ENCODE measurements at places on chromosomes 1 and 21.

- no peak for DNase-seq
Observed at GRCh38 chr1:240732390-240732789, 120.4 kb upstream of the GREM2 start.

GRCh38 chr1:112862753-112863426 is 93.1 kb downstream of the SLC16A1 start:
- no peak for DNase-seq

- DNase-seq = no peak
Observed at GRCh38 chr1:239815074-239815473, 276.6 kb upstream of the FMN2 start.

DNA sequence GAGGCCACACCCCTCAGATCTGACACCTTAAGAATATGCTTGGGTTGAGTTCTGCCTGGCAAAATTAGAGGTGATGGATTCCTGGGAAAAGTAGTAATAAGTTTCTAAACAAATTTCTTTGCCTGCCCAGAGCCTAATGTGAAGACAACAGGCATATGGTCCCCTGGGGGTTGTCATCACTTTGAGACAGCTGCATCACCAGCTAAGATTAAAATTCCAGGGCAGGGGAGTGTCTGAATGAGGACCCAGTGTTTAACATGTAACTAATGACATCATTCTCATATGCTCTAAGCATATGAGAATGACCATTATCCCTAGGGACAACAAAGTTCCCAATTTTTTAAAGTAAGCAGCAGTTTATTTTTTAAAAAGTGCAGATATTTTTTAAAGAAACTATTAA is 432.2 kb downstream of the PCP4 start:
- no peak for DNase-seq

GRCh38 chr1:77316006-77316405 is 34.2 kb downstream of the AK5 start:
- DNase-seq = no peak

DNA sequence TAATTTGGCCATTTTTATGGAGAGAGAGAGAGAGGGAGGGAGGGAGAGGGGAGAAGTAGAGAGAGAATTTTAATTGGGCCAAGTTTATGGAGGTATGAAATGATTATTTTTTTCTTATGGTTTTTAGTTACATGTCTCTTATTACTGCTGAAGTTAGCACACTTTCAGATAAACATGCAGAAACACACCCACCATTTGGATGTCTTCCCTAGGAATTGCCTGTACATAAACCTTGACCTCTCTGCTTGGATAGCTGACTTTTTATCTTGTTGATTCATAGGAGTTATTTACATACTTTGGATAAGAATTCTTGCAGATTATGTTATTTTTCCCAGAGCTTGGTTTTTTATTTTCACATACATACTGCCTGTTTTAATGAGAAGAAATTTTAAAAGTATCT is 310.2 kb upstream of the ADAMTS5 start:
- no peak for DNase-seq

DNA sequence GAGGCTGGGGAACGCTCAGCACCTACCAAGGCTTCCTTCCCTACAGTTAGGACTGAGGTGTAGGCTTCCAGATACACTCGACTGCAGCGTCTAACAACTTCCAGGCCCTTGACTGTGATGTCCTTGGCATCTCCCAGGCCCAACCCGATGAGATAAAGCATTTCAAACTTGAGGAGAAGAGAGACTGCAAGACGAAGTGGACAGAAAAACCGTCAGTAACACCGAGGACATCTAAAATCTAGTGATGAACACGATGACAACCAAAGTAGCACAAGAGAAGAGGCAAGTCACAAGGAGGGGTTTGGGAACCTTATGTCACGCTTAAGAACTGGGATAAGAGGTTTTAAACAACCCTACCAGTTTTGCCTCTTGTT is 314 bp downstream of the DPH5 start:
- DNase-seq = no peak

DNA sequence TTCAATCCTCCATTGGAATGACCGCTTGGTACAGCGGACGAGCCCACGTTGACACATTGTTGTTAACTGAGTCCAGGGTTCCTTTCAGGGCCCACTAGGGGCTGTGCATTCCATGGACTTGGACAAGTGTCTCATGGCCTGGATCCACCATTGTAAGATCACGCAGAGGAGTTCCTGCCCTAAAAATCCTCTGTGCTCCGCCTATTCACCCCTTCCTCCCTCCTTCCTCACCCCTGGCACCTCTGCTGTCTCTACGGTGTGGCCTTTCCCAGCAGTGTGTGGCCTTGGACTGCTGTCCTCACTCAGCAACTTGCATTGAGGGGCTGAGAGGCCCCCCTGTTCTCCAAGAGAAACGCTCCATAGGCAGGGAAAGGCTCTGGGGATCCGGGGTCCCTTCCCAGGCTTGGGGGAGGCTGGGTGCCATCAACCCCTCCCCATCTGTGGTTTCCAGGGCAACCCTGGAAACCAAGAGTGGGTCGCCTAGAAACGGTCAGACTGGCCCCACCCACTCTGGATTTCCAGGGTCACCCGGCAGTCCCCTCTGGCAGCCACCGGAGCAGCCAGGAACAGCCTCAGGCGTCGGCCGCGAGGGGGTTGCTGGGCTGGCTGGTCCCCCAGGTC is 50.9 kb downstream of the MEGF6 start:
- DNase-seq = no peak

DNA sequence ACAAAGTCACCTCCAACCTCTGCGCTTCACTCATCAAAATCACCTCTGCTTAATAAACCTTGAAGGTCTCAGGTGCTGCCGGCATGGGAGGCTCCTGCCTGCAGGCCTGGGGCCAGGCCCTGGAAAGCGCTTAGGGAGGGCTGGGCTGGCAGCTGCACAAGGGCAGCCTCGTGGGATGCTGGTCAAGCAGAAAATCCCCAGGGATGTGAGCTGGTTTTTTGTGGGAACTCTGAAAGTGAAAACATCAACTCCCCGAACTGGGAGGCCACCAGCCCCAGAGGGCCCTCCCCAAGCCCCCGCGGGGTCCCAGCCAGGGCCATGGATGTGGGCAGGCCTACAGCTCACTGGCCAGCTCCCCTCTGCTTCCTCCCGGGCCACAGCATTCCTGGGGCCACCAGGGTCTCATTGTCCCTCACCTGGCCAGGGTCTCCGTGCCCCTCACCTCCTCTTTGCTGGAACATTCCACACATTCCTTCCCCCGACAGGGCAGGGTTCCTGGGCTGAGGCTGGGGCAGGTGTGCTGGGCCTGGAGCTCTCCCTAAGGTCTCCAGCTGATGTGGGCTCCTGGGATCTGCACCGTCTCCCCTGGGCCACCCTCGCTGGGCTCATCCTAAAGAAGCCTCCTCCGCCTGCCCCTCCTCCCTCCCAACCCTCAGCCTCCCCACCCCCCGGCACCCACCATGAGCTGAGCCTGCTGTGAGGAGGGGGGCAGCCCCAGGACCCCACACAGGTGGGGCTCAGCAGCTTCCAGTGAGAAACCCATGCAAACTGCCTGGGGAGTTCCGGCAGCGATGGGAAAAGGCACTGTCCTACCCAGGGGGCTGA is 36.0 kb upstream of the POFUT2 start:
- DNase-seq = no peak

- no peak for DNase-seq
Observed at GRCh38 chr1:40898431-40898901, 36.3 kb upstream of the CITED4 start.

DNA sequence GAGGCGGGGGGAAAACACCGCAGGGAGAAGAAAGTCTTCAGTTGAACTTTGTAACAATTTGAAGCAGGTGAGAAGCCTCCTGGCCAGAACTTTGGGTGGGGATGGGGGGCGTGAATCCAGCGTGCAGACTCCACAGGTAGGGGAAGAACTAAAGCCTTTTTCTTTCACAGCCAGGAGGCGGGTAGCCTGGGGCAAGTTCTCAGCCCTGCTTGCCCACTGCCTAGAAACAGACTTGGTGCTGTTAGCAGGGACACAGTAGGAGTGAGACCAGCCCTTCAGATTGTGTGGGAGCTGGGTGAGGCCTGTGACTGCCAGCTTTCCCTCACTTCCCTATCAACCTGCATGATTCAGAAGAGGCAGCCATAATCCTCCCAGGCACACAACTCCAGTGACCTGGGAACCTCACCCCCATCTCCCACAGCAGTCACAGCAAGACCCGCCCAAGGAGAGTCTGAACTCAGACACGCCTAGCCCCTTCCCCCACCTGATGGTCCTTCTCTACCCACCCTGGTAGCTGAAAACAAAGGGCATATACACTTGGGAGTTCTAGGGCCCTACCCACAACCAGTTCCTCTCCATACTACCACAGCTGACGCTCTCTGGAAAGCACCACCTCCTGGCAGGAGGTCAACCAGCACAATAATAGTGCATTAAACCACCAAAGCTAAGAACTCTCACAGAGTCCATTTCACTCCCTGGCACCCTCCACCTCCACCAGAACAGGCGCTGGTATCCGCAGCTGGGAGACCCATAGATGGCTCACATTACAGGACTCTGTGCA is 83.5 kb upstream of the CDC42BPA start:
- no peak for DNase-seq

GRCh38 chr1:169588785-169589485 is 2.7 kb upstream of the F5 start:
- no peak for DNase-seq

- no peak for DNase-seq
Observed at GRCh38 chr1:40634901-40635655, 30.4 kb downstream of the RIMS3 start.

GRCh38 chr1:193558491-193559028 is 372.1 kb upstream of the B3GALT2 start:
- no peak for DNase-seq

GRCh38 chr1:152186556-152187285 is 27.7 kb upstream of the RPTN start:
- DNase-seq = no peak

DNA sequence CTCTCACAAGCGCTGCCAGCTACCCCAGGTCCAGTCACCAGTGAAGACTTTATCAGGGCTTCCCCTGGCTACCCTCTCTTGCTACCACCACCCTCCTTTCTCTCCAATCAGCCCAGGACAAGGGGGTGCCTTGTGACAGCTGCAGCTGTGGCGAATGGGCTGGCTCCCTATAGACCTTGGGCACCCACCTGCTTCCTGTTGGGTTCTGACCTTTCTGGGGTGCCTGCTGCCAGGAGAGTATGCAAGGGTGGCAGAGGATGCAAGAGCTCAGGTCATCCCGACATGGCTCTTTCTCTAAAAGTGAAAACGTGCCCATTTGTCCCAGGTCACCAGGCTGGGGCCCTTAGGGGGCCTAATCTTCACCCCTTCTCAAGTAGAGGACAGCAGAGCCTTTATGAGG is 6.6 kb downstream of the KLHDC8A start:
- DNase-seq = no peak

GRCh38 chr1:165862448-165862847 is 35.0 kb downstream of the UCK2 start:
- no peak for DNase-seq

DNA sequence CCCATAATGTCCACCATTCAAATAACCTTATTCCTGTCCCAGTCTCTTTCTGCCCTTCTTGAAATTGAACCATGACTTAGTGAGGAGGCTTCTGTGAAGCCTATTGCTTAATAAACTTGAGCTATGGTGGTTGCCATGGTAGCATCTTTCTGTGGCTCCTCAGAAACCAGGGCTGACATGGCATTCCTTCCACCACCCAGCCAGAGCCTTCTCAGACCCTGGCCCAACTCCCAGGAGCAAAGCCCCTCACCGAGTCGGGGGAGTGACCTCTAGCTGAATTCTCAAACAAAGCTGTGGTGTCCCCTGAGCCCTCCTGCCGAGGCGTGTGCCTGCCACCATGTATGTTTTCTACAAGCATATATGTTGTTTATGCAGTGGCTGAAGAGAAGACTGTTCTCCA is 259.1 kb downstream of the CACNA1E start:
- no peak for DNase-seq

GRCh38 chr1:116712510-116712909 is 41.7 kb upstream of the CD2 start:
- DNase-seq = no peak

DNA sequence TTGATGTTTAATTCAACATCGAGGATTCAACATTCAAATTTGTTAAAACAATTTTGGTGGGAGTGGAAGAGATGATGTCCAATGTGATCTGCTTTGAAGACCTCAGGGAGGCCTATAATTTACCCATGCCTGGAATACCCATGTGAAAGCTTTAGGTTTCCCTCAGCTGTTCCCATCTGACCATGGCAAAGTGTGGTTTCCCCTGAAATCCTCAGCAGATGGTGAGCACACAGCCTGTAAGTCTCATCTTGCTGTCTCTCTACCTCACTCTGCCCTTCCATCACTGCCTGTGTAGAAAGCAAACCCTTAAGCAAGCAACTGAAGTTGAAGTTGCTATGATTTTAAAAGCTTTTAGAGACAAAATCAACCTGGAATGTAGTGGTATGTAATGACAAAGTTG is 80.1 kb upstream of the ATF3 start:
- DNase-seq = no peak

- DNase-seq = no peak
Observed at GRCh38 chr1:5898266-5898665, 94.0 kb downstream of the NPHP4 start.

DNA sequence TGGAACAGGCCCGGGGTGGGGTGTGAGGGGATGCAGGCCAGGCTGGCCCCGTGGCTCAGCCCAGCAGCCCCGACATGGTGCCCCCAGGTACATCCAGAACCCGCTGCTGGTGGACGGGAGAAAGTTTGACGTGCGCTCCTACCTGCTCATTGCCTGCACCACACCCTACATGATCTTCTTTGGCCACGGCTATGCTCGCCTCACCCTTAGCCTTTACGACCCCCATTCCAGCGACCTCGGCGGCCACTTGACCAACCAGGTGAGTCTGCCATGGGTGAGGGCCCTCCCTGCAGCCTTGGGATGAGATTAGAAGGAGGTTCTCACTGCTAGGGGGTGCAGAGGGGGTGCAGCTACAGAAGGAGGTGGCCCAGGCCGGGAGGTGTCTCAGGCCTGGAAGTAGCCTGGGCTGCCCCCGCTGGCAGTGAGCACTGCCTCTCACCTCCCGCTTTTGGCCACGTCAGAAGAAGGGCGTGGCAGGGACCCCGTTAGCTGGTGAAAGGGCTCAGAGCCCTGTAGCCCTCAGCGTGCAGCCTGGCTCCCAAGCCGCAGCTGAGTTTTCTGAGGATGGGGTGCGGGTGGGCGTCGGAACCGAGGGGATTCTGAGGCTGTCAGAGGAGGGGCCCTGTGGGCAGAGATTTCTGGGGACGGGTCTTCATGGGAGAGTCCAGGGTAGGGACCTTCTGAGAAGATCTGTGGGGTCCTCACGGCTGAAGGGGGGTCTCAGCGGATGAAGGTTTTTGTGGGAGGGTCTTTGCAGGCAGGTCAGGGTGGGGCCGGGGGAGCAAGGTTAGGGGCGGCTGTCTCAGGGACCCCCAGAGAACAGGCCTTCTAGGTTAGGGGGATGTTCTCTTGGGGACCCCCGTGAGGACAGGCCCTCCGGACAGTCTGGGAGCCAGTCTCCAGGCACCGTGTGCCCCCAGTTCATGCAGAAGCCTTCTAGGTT is 10.4 kb downstream of the TTLL10 start:
- DNase-seq = no peak

- no peak for DNase-seq
Observed at GRCh38 chr1:228404107-228404720, 2.4 kb downstream of the TRIM11 start.

DNA sequence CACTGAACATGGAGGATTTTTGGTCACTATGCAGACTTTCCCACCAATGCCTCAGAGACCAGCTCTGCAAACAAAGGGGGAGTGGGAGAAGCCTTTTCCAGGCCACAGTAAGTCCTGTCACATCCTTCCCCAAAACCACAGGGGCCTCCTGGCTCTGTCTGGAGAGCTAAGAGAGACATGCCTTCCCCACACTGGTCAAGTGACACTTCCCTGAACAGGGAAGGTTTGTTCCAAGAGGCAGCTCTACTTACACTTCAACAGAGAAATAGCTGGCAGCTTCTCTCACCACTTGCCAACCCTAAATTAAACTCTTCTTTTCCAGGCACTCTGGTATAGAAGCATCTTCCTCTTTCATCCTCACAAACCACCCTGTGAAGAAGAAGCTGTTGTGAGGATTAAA is 39.7 kb downstream of the EDN2 start:
- DNase-seq = no peak

Data from activated gamma-delta T cell (primary cell).